AG20443 (cell line): ENCODE measurements at places on chromosomes 1 and 21.
A peak's percentile ranks its signal among the peaks of the same experiment; 100 is the strongest.

GRCh38 chr21:41228958-41229357 lies 61.0 kb downstream of the BACE2 start:
- DNase-seq: no peak

DNA sequence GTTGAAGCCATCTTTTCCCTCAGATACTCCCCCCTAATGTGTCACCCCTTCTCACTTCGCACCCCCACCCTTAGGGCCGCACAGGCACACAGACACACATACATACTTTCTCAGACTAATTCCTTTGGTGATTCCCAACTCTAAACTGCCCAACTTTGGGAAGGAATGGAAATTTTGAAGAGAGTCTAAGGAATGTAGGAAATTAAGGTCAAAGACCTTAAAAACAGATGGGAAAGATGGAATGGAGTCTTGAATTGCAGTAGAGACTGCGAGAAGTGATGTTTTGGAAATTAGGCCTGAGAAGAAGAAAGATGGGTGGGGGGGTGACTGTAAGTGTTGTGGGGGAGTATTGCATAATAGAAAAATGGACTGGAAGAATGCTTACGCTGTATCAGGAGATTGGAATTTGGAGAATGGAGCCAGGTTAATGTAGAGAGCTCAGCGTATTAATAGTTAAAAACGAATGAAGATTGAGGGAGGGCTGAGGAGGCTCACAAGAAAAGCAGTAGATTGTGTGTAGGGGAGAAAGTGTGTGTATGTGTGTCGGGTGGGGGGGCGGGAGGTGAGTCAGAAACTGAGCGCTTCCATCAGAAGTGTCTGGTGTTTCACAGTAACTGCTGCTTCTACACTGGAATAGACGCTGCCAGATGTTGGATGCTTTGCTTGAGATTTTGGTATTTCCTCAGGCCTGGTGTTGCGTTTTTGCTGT lies 1.7 kb downstream of the PIP5K1A start:
- peak; percentile 78 for DNase-seq

- no peak for DNase-seq
Observed at GRCh38 chr1:38735651-38736161, 123.9 kb downstream of the RRAGC start.

GRCh38 chr21:14712121-14712715 lies 166.1 kb upstream of the SAMSN1 start:
- no peak for DNase-seq

DNA sequence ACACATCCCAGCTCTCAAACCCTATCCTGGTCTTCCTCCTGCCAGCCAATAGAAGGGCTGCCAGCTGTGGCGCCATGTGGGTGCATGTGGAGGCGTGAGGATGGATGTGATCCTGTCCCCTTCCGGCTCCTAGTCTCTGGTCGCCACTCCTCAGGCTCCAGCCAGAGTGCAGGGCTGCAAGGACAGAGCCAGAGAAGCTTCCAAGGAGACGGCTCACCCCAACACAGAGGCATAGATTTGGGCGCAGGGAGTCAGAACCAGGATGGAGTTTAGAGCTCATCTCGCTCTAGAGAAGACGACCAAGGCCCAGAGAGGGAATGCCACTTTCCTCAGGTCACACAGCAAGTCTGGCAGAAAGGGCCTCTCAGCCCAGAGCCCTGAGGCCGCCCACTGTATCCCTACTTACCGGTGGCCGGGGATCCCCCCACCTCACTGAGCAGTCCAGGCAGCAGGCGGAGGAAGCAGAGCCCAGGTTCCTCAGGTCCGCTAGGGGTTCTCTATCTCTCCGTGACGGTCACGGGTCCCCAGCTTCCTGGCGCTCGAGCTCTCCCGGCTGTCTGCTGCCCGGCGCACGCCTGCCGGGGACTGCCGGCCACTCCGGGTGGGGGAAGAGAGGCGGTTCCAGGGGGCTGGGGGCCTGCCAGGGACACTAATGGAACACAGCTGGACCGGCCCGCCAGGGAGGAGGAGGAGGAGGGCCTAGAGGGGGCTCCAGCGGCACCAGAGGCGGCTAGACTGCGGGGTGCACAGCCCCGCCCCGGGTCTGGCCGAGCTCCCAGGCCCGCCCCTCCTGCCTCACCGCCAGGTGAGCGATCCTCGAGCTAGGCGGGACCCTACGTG lies at the start of gene COL16A1:
Gene COL16A1, minus strand, starts transcription at position 587 of the 840 bp plus-strand sequence. CDS start 1,824 bp downstream, outside the sequence.
- peak; percentile 90 for DNase-seq

- no peak for DNase-seq
Observed at GRCh38 chr1:52550447-52550846, 2.4 kb downstream of the TUT4 start.

DNA sequence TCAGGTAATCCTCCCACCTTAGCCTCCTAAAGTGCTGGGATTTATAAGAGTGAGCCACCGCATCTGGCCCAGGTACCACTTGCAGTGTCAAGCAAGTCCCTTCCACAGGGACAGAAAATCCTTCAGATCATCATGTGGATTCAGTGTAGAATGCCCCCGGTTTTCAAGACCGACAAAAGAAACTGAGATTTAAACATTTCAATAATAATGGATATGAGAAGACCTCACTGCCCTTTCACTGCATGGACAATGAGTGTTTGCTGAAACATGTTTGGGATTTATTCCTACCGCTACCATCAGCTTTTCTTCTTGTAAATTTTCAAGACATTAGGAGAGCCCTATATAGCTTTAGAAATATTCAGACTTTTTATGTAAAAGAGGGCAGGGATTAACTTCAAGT lies 41.5 kb downstream of the HTR6 start:
- DNase-seq: no peak
